ENCODE measurements at places on chromosomes 6 and 20. TPM values are rescaled to one million over a fixed set of nuclear protein-coding genes. Genes with fewer than 3 reads are reported as not detected.

Gene TGM3
- total RNA-seq: 0.13 TPM

Gene VSTM2L
- total RNA-seq: 31.9 TPM

Gene DUSP15
- 10.4 TPM for total RNA-seq

Gene MYH7B
- 1.3 TPM for total RNA-seq

Gene OR12D3
- not detected for total RNA-seq

Gene KHDC1L
- total RNA-seq: 0.56 TPM

Gene SFTA2
- not detected for total RNA-seq

Gene MRPL2
- 55.5 TPM for total RNA-seq

Gene TRIM10
- not detected for total RNA-seq

Gene LZTS3
- 14.2 TPM for total RNA-seq

Gene IFNGR1
- 27.3 TPM for total RNA-seq

Gene ESR1
- total RNA-seq: not detected

Gene FUT9
- 2.7 TPM for total RNA-seq

Gene HTR1B
- 0.20 TPM for total RNA-seq
